ENCODE measurements at places on chromosomes 2 and 18.

- no peak for DNase-seq
These were observed 1910.7 kb upstream of the LRRTM1 start for GRCh38 chr2:82215212-82215611.

GRCh38 chr18:76445275-76445674 lies 49.8 kb downstream of the ZNF516 start:
- no peak for DNase-seq

GRCh38 chr18:24126155-24126961 lies 12.5 kb upstream of the CABYR start:
- DNase-seq = no peak

GRCh38 chr18:11994336-11994702 lies 13.0 kb downstream of the IMPA2 start:
- DNase-seq = no peak

- DNase-seq = no peak
These were observed 688.9 kb upstream of the ID2 start for GRCh38 chr2:7992612-7993602.

- no peak for DNase-seq
These were observed 669.5 kb downstream of the ERBB4 start for GRCh38 chr2:211868996-211869533.

DNA sequence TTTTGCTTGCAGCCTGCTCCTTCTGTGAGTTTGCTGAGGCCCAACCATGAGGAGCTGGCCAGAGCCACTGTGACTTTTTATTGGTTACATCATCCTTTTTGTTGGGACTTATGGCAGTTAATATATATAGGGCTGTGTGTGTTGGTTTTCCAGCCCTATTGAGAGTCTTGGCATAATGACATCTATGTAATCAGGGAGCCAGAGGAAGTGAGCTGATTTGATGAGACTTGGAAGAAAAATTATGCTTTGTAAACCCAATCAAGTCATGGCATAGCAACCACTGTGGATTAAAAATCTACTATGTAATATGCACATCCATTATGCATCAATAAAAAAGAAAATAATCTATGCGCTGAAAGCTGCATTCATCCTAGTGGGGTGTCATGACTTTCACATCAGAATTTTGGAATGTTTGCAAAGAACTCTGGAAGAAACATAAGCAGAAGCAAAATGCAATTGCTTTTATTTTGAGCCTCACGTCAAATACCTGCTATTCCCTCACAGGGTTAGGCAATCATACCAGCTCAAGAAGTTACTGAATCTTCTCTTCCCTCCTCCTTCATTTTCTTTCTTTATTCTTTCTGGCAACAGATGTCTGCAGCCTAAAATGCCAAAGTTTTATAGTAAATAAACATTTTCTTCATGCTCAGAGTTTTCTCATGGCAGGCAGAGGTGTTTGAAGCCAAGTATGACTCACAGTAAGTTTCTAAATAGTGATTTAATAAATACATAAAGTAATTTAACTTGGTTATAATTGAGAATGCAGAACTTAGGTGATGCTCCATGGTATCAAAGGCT lies 308.5 kb downstream of the KCNS3 start:
- no peak for DNase-seq

Data from activated T-helper 1 cell treated with anti-CD3 and anti-CD28 coated beads, Interleukin-2, amount 50 U/mL, for 16 hours (primary cell).